ENCODE measurements at places on chromosomes 3 and 15. TPM values are rescaled to one million over a fixed set of nuclear protein-coding genes. Genes with fewer than 3 reads are reported as not detected.

DNA sequence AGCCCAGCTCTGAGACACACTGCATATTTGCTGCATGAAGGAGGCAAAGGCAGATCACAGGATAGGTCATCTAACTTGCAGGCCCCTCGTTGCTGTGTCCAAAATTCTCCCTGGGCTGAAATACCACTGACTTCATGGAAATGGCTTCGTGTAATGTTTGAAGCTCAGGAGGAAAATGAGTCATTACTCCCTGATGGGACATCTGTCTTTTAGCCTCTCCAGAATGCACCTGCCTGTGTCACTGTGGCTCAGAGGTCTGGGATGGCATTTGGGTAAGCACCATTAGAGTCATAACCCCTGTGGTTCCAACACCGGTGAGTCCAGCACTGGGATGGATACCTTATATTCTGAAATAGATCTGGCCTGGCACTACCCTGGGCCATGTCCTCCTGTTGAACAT lies 51.5 kb downstream of the IL12A start:
- DNase-seq: no peak

GRCh38 chr3:14803981-14804834 lies 14.6 kb upstream of the FGD5 start:
- no peak for DNase-seq

DNA sequence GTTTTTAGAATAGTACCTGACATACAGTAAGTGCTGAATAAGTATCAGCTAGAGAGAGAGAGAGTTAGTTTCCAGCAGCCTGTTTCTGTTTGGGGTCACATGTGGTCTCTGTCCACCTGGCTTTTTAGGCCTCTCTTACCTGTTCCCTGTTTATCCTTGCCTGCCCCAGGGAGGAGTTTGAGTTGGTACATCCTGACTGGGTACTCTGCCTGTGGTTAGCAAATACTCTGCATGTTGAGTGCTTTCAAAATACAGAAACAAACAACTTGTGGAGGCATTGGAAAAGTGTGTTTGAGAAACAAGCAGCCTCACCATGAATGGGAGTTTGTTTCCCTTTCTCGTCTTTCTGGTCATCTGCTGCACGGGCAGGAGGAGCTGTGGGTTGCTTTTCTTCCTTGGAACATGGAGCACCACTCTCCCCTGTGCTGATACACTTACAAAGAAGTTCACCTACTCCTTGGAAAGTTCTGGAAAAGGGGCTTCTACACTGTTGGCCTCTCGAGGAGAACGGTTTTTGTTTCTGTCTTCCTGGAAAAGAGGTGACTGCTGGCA lies 166.1 kb downstream of the PGPEP1L start:
- no peak for DNase-seq

DNA sequence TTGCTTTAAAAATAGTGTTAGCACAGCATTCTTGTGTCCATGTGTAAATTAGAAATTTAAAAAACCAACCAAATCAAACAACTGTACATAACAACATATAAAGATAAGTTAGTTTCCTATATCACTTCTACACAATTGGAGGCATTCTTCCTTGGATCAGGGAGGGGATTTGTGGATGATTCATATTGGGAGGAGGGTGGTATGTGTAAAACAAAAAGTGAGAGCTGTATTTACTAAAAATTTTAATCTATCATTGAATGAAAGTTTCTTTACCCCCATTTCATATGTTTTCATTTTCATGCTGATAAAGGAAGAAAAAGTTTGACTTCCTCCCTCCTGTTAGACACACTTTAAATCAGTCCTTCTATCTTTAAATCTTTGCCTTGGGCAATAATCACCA lies 325.0 kb downstream of the SATB1 start:
- DNase-seq: no peak

DNA sequence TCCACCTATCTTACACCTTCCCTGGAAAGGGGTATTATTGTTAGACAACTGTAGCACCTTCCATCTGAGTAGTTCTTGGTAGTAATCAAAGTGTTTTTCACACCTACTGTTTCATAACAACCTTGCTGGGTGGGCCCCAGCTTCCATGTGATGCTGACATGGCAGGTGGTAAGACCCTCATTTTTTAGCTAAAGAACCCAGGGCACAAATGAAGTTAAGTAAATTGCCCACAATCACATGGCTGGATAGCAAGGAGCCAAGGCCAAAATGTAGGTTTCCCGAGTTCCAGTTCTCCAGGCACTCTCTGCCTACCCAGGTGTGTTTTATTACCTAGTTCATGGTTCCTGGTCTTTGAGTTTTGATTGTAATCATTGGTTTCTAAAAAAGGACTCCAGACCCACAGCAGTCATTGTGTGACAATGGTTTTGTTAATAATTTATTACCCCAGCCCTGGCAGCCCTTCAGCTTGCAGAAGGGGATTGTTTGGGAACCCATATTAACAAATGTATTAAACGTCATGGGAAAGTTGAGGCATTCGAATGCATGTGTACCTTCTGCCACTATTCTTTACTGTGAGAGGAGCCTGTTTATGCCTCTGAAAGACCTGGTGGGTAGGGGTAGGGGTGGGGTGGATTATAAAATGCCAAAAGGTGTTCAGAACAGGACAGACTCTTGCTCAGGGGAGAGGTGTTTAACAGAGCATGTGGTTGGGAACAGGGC lies 222.2 kb upstream of the BHLHE40 start:
- DNase-seq: no peak

GRCh38 chr3:169041677-169042171 lies 621.8 kb downstream of the MECOM start:
- DNase-seq: no peak

DNA sequence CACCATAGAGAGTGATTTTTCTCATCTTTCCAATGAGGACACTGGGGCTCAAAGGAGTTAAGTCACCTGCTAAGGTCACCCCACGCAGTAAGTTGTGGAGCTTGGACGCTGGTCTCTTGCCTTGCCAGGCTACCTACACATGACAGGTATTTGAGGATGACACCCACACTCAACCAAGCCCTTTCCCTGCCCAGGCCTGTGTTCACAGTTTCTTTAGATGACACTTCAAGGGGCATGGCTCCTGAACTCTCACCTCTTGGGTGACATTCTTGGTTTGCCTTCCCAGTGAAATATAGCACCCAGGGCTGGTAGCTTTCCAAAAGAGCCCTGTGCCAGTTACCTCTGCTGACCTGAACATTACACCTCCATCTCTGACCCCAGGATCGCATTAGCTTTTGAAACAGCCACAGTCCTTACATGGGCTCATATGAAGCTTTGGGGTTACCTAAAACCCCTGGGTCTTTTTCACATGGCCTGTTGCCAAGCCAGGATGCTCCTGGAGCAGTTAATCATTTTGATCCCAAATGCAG lies 148.0 kb downstream of the RPLP1 start:
- no peak for DNase-seq

The ACTRT3 gene
- 1.2 TPM for total RNA-seq

The PRR20G gene
- not detected for total RNA-seq

The TPRG1 gene
- total RNA-seq: 1.1 TPM
